Calu3 (cell line): ENCODE measurements at places on chromosomes 12 and 14. TPM values are rescaled to one million over a fixed set of nuclear protein-coding genes. Genes with fewer than 3 reads are reported as not detected.

SPIC gene
- total RNA-seq: not detected in 2 replicates

HSPA2 gene
- total RNA-seq: 3.6 and 4.1 TPM in 2 replicates

TMEM63C gene
- total RNA-seq: 1.1 and 2.1 TPM in 2 replicates

NOS1 gene
- not detected in 2 replicates for total RNA-seq

CCDC198 gene
- 58.7 and 81.3 TPM in 2 replicates for total RNA-seq

TBX5 gene
- total RNA-seq: not detected in 2 replicates

DPF3 gene
- total RNA-seq: 6.9 and 9.6 TPM in 2 replicates

CEP128 gene
- total RNA-seq: 22.9 and 26.3 TPM in 2 replicates

RAB3IP gene
- total RNA-seq: 101 TPM in 2 replicates

PYM1 gene
- 33.6 and 35.4 TPM in 2 replicates for total RNA-seq

A2M gene
- not detected in 2 replicates for total RNA-seq

PLEKHG7 gene
- total RNA-seq: 1.3 and 2.5 TPM in 2 replicates

KRT6C gene
- not detected in 2 replicates for total RNA-seq

GYS2 gene
- total RNA-seq: not detected in 2 replicates

FERMT2 gene
- 21.0 and 21.6 TPM in 2 replicates for total RNA-seq

LALBA gene
- not detected in 2 replicates for total RNA-seq

RDH11 gene
- 117 and 133 TPM in 2 replicates for total RNA-seq

ACRBP gene
- total RNA-seq: 2.9 and 4.1 TPM in 2 replicates

E2F7 gene
- total RNA-seq: 31.2 and 40.2 TPM in 2 replicates

FCF1 gene
- 58.0 and 60.9 TPM in 2 replicates for total RNA-seq

ALDH2 gene
- total RNA-seq: 152 and 168 TPM in 2 replicates

PIK3C2G gene
- 24.0 and 24.3 TPM in 2 replicates for total RNA-seq

KLRD1 gene
- total RNA-seq: 0.14 TPM in 1 of 2 replicates, not detected in the other

KRT6B gene
- 2.2 and 5.6 TPM in 2 replicates for total RNA-seq

BIN2 gene
- total RNA-seq: not detected in 2 replicates

SERPINA4 gene
- 9.8 and 17.3 TPM in 2 replicates for total RNA-seq

RIMBP2 gene
- total RNA-seq: 6.1 and 6.2 TPM in 2 replicates

FOXA1 gene
- 108 and 131 TPM in 2 replicates for total RNA-seq

CCDC177 gene
- total RNA-seq: not detected in 2 replicates

PMEL gene
- 1.6 and 2.1 TPM in 2 replicates for total RNA-seq

SPX gene
- total RNA-seq: 0.20 TPM in 1 of 2 replicates, not detected in the other

FOXN3 gene
- 11.8 and 12.1 TPM in 2 replicates for total RNA-seq

IFI27L1 gene
- 17.2 and 17.7 TPM in 2 replicates for total RNA-seq

PIANP gene
- not detected in 2 replicates for total RNA-seq

CPSF6 gene
- total RNA-seq: 114 and 136 TPM in 2 replicates
